Activated T-cell treated with anti-CD3 and anti-CD28 coated beads, Interleukin-2, amount 50 U/mL, for 72 hours (primary cell): ENCODE measurements at places on chromosomes 12 and 14.

GRCh38 chr14:60648934-60649874 is at the start of gene SIX1:
Gene SIX1, minus strand, starts transcription at chr14:60649477. Its CDS starts 288 bp downstream, at chr14:60649189.
- H3K4me1 ChIP-seq: peaks cover 64% of the 10 kb centered on the region
- DNase-seq: no peak
- peaks cover 87% of the 10 kb centered on the region for H3K27me3 ChIP-seq
- H3K36me3 ChIP-seq: no peaks in the 10 kb centered on the region

DNA sequence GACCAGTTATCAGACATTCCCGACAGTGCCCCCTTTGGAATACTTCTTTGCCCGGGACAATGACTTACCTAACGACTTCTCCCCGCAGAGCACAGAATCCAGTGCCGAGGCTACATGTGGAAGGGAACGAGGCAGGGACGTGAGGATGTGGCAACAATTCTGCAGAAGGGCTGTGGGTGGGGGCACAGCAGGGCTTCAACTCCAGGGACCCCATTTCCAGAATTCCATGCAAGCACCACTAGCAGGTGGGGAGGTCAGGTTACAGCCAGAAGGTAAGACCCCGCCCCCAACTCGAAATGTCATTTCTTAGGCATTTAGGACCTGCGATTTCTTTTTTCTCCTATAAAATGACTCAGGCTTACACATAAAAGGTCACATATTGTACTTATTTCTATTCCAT is 207.9 kb downstream of the TMEM132C start:
- peaks cover 5% of the 10 kb centered on the region for H3K36me3 ChIP-seq
- no peak overlapping the region for H3K4me3 ChIP-seq
- no peaks in the 10 kb centered on the region for H3K27me3 ChIP-seq
- no peak for DNase-seq
- no peak overlapping the region for H3K27ac ChIP-seq
- H3K4me1 ChIP-seq: no peaks in the 10 kb centered on the region

DNA sequence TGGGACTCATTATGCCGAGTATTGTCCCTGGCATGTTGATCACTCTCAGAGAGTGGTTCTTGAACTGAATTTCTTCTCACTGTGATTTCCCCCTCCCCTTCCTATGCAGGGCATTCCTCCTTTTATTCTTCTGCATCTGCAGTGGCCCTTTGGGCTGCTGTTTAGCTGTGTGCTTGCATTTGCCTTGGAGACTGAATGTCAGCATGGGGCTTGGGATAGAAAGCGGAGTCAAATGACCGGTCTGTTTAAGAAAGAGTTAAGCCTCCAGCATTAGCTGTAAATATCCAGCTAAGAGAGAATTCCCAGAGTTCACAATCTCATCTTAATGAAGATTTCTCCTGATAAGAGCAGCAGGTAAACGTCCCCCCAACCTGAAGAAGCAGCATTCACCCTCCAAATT is 65.6 kb upstream of the RMST start:
- no peak for DNase-seq
- no peaks in the 10 kb centered on the region for H3K36me3 ChIP-seq
- H3K27ac ChIP-seq: no peak overlapping the region

DNA sequence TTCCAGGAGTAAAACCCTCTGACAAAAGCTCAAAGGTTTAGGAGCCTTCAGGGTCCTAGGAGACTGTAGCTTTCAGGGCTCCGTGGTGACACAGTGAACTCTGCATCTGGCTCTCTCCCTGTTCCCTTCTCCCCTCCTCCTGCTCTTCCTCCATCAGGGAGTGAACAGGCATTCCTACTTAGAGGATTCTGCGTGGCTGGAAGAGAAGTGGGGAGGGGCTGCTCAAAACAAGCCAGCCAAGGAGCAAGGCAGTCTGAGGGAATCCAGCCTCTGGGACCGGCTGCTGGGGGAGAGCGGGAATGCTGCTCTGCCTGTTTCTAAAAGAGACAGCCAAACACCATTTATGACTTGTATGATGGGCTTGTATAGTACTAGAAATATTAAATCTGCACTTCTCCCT is 49.5 kb downstream of the RBMS2 start:
- no peaks in the 10 kb centered on the region for H3K27me3 ChIP-seq
- DNase-seq: no peak
- no peak overlapping the region for H3K27ac ChIP-seq
- peaks cover 26% of the 10 kb centered on the region for H3K4me1 ChIP-seq
- H3K36me3 ChIP-seq: no peaks in the 10 kb centered on the region
